ENCODE measurements at places on chromosomes 5 and 9.

DNA sequence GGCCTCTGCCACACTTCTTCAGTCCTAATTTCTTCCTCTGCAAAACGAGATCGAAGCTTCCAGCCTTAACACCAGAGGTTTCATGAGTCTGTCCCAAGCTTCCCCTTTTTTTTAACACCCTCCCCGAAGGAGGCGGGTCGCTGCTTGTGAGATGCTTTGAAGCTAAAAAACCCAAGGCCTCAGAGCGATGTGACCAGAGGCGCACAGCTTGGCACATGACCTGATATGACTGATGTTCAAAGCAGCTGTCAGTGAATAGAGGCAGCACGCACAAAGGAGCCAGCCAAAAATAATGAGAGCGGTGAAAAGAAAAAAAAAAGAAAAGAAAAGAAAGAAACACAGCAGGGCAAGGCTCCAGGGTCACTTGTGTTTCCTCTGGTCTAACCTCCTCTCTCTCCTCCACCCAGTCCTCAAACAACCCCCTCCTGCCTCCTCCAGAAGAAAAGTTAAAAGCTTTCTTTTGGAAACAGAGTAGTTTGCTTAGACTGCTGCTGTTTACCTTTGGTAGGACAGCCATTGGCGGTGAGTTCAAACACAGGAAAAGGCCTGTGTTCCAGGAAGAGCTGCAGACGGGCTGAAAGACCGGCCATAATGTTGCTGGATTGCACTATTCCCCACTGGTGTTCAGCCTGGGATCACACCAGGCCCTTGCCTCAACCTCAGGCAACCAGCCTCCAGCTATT lies 10.9 kb upstream of the ZNF366 start:
- H3K4me3 ChIP-seq: no peak overlapping the region
- peak overlapping the region; percentile 71 for H3K27ac ChIP-seq
- no peaks in the 10 kb centered on the region for H3K36me3 ChIP-seq
- H3K27me3 ChIP-seq: no peaks in the 10 kb centered on the region
- DNase-seq: no peak
- H3K4me1 ChIP-seq: peaks cover 4% of the 10 kb centered on the region

GRCh38 chr5:56208681-56209080 lies 24.4 kb downstream of the ANKRD55 start:
- no peak overlapping the region for H3K4me3 ChIP-seq
- H3K27ac ChIP-seq: no peak overlapping the region
- H3K4me1 ChIP-seq: peaks cover 10% of the 10 kb centered on the region
- no peak for DNase-seq
- no peaks in the 10 kb centered on the region for H3K27me3 ChIP-seq

GRCh38 chr5:30968971-30969370 lies 224.5 kb upstream of the CDH6 start:
- H3K27me3 ChIP-seq: no peaks in the 10 kb centered on the region
- peaks cover 2% of the 10 kb centered on the region for H3K36me3 ChIP-seq
- no peak overlapping the region for H3K4me3 ChIP-seq
- no peak overlapping the region for H3K27ac ChIP-seq
- H3K4me1 ChIP-seq: no peaks in the 10 kb centered on the region

- DNase-seq: no peak
- peaks cover 23% of the 10 kb centered on the region for H3K27me3 ChIP-seq
- H3K4me3 ChIP-seq: no peak overlapping the region
- no peaks in the 10 kb centered on the region for H3K4me1 ChIP-seq
- H3K36me3 ChIP-seq: no peaks in the 10 kb centered on the region
Measured at GRCh38 chr5:69007163-69007562, 86.7 kb upstream of the SLC30A5 start.

- no peaks in the 10 kb centered on the region for H3K27me3 ChIP-seq
- peaks cover 15% of the 10 kb centered on the region for H3K4me1 ChIP-seq
- H3K36me3 ChIP-seq: peaks cover 19% of the 10 kb centered on the region
- no peak overlapping the region for H3K4me3 ChIP-seq
- DNase-seq: no peak
- H3K27ac ChIP-seq: no peak overlapping the region
Measured at GRCh38 chr5:11853796-11854195, 50.5 kb downstream of the CTNND2 start.

DNA sequence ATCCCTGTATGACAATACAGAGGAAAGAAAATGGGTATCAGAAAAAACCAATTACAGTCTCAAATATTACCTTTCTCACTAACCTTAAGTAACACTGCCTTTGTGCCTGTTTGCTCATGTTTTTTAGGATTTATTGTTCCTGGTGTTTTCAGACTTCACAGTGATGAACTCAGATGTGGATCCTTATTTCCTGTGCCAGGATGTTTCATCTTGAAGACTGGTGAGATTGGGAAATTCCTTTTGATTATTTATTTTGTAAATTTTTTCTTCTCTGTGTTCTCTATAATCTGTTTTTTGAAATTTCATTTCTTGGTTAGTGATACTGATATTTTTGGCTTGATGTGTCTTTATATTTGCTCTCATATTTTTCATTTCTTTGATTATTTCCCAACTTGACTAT lies 142.4 kb upstream of the GRIN3A start:
- H3K4me1 ChIP-seq: no peaks in the 10 kb centered on the region
- H3K36me3 ChIP-seq: no peaks in the 10 kb centered on the region
- no peak overlapping the region for H3K4me3 ChIP-seq
- H3K27me3 ChIP-seq: no peaks in the 10 kb centered on the region

DNA sequence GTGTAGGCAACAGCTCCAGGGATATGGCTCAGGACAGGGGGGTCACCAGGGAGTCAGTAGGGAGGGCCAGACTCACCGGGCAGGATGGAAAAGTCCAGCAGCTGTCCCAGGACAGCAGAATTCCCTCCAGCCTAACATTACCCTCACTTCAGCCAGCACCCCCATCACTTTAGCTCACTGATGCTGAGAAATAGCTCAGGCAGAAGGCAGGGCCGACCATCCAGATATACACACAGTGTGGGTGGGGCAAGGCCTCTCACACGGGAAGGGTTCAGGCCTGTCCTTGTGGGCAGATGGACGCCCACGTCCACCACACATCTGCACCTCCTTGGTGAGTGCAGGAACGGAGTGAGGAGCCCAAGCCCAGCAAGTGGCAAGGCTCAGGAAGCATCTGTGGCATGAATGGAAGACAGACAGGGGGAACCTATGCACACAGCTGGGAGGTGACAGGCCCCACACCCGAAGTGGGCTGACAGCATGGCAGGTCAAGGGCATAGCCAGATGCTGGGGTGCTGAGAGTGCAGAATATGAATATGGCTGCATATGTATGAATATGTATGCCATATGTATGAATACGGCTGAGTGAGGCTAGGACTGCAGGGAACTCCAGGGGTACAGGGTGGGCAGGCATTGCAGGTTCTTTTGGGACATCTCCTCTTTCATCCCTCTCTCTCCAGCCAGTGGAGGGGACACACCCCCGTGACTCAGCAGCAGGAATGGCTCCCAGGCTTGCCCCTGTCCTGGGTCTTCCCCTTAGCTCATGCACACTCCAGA lies 17.0 kb downstream of the BICD2 start:
- peaks cover 3% of the 10 kb centered on the region for H3K4me1 ChIP-seq
- DNase-seq: no peak
- H3K36me3 ChIP-seq: no peaks in the 10 kb centered on the region
- H3K4me3 ChIP-seq: no peak overlapping the region

GRCh38 chr5:169805527-169805934 lies 168.5 kb downstream of the DOCK2 start:
- peaks cover 67% of the 10 kb centered on the region for H3K27me3 ChIP-seq
- H3K4me3 ChIP-seq: no peak overlapping the region
- H3K27ac ChIP-seq: no peak overlapping the region
- no peak for DNase-seq
- peaks cover 8% of the 10 kb centered on the region for H3K4me1 ChIP-seq

DNA sequence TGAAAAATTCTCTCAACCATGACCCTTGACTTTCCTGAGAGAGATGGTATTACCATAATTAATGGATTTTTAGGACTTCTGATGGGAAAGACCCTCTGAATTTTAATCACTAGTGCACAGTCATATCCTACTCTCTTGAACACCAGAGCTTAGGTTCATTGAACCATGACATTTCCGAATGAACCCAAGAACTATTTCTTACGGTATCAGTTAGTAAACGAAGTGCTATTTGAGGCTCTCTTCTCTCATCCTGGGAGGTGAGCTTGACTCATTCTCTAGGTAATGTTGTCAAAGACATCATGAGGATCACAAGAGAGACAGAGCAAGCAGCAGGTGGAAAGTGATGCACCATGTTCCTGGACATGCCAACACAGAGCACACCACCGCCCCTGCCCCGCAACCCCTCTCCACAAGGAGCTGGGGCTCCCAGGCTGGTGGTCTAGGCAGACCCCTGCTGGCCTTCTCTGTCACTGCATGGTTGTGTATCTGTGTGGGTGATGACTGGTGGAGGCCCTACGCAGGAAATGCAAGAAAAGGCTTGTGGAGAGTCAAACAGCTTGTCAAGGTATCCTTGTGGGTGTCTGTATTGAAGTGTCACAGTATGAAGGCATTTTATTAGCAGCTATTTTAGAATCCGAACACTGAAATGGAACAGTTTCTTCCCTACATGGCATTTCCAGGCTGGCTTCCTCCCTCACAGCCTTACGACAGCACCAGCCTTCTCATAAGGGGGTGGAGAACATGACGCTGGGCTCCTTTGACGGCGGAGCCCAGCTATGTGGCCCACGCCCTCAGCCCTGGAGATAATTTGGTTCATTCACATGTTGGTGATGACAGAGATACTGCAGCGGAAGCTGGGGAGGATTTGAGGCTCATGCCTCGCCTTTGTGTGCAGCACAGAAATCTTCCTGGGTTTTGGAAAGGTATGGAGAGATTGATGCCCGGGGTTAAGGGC lies 297.6 kb downstream of the NTRK2 start:
- peaks cover 8% of the 10 kb centered on the region for H3K27me3 ChIP-seq
- no peaks in the 10 kb centered on the region for H3K36me3 ChIP-seq
- DNase-seq: no peak
- H3K4me3 ChIP-seq: no peak overlapping the region
- H3K4me1 ChIP-seq: no peaks in the 10 kb centered on the region
- H3K27ac ChIP-seq: no peak overlapping the region

- H3K27ac ChIP-seq: peak overlapping the region; percentile 80
- peaks cover 16% of the 10 kb centered on the region for H3K4me1 ChIP-seq
- DNase-seq: no peak
- no peaks in the 10 kb centered on the region for H3K27me3 ChIP-seq
- no peaks in the 10 kb centered on the region for H3K36me3 ChIP-seq
Measured at GRCh38 chr5:142063878-142064331, 44.7 kb upstream of the NDFIP1 start.

- no peaks in the 10 kb centered on the region for H3K36me3 ChIP-seq
- peaks cover 12% of the 10 kb centered on the region for H3K4me1 ChIP-seq
- H3K4me3 ChIP-seq: no peak overlapping the region
- DNase-seq: no peak
- H3K27me3 ChIP-seq: no peaks in the 10 kb centered on the region
Measured at GRCh38 chr9:116979456-116979855, 292.4 kb downstream of the TRIM32 start.

DNA sequence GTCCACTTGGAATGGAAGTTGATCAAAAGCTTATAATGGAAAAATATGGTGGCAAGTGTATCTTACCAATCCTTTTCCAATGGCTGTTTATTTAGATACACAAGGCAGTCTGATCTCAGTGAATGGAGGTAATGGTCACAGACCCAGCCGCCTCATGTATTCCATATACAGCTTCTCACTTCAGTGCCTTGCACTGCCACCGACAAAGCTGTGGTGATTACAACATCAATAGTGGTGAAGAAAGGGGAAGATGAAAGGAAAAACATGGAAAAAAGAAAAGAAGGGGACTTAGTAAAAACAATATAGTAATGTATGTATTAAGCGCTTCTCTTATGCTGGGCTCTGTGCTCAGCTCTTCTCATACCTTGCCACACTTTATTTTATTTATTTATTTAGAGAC lies 297.3 kb upstream of the RASA1 start:
- no peaks in the 10 kb centered on the region for H3K27me3 ChIP-seq
- H3K27ac ChIP-seq: no peak overlapping the region
- peaks cover 4% of the 10 kb centered on the region for H3K4me1 ChIP-seq
- H3K36me3 ChIP-seq: no peaks in the 10 kb centered on the region
- no peak for DNase-seq

DNA sequence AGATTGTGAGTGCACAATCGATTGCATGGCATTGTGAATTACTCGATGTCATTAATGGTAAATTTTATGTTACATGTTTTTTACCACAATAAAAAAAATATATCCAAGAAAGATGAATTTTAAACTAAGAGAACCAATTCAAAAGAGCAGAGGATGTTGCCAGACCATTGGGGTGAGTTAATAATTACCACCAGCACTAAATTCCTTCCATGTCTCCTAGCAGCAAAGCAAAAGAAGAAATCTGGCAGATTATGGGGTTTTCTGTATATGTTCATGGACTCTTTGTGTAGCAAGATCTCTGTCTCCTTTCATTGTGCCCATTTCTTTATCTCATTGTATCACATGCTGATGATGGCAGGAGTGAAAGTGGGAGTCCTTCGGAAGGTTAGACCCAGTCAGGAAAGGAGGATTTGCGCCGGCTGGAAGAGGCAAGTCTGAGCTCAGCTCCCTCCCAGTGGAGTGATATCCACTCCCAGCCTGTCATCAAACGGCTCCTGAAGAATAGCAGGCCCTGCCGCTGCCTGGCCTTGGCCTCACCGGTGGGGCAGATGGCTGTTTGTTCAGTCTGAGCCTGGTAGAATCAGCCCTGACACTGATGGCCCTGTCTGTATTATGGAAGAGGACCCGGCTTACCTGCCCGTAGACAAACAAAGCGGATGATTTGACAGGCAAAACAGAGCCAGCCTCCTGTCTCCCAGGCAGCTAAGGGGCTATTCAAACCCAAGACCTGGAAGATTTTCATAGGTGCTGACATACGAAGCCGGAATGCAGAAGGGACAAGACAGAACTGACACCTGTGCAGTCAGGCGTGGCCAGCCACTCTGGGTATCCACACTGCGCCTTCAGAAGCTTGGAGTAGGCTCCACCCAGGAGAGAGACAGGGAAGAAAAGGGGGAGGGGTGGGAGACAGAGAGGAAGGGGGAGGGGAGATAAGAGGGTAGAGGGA lies 21.9 kb upstream of the FOXE1 start:
- H3K36me3 ChIP-seq: no peaks in the 10 kb centered on the region
- H3K4me3 ChIP-seq: peak overlapping the region; percentile 37
- H3K27me3 ChIP-seq: peaks cover 19% of the 10 kb centered on the region
- DNase-seq: no peak

GRCh38 chr9:92247296-92247695 lies 46.2 kb downstream of the IARS1 start:
- no peak overlapping the region for H3K4me3 ChIP-seq
- no peak overlapping the region for H3K27ac ChIP-seq

DNA sequence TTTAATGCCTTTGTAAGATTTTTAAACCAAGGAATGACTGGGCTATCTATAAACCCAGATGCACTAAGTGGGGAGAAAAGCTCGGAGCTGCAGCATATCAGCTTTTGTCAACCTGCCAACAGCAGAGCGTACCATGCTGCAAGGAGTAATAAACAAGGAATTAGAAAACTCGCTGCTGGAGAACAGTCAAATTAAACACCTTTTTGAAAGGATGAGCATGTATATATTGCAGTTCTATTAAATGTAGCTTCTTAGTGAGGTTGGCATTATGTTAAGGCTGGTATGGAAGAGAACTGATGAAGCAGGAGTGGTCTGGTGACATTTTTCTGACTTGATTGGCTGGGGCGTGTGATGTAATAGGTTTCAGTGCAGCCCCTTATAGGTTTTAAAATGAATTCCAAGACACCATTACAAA lies 74.7 kb downstream of the PIK3R1 start:
- no peaks in the 10 kb centered on the region for H3K27me3 ChIP-seq
- H3K4me1 ChIP-seq: peaks cover 55% of the 10 kb centered on the region
- DNase-seq: no peak
- H3K36me3 ChIP-seq: peaks cover 19% of the 10 kb centered on the region
- H3K4me3 ChIP-seq: peak overlapping the region; percentile 89
